ENCODE measurements at places on chromosomes 13 and 19.
A peak's percentile ranks its signal among the peaks of the same experiment; 100 is the strongest.

DNA sequence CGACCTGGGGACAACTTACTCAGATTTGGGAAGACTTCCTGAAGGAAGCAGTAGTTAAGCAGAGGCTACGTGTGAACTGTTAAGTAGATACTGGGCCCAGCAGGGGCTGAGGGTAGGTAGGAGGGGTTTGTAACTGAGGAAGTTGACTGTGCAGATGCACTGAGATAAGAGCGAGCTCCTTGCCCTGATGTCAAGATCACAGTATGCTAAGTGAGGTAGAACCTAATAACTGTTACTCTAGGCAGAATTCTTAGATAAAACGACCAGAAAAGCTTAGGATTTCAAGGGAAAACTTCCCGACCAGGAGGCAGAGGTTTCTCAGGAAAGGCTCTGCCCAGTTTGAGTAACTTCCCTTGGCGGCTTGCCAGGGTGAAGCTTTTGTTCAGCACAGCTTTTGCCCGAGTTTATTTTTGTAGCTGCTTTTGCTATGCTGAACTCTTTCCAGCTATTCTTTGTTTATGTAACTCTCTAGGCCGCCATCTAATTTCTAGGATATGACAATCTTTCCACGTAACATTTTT, 632.1 kb downstream of the DIAPH3 start:
- no peak for DNase-seq

GRCh38 chr13:51286135-51287002, 53.1 kb upstream of the SERPINE3 start:
- peak; percentile 44 for DNase-seq

DNA sequence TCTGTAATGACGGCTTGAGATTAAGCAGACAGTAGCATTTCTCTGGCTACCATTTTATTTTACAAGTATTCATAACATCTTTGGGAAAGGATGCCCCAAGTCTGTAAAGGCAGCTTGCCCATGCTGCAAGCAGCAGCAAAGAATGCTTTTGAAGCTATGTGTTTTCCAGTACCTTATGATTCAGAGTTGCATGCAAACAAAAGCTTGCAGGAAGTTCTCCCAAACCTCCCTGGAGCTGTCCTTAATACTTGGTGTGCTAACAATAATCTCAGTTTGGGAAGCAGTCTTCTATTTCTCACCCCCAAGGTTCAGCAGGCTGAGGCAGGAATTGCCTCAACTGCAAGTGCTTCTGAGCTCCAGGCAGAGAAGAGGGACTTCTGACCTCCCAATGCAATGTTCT, 60.8 kb downstream of the CCNA1 start:
- no peak for DNase-seq

- peak; percentile 84 for DNase-seq
Measured at GRCh38 chr19:8342684-8343482, at the start of gene KANK3. Gene KANK3 (minus strand): TSS chr19:8343262. CDS start chr19:8337828, 5,434 bp downstream.

DNA sequence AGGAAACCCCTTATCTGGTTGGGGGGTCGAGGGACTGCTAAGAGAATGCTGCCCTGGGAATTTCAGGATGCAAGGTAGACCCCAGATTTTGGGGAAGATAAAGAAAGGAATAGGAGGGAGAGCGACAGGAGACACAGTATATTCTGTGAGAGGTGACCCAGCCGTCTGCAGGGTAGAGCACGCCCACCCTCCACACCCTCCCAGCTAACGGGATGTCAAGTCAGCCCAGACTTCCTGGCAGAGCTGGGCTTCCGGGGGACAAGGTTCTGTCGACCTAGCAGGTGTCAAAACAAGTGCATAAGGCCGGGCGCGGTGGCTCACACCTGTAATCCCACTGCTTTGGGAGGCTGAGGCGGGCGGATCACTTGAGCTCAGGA, 695 bp upstream of the PRR36 start:
- no peak for DNase-seq

- DNase-seq: no peak
Measured at GRCh38 chr13:102903659-102904407, 58.0 kb downstream of the ERCC5 start.

Data from stimulated activated CD8-positive, alpha-beta memory T cell treated with anti-CD3 and anti-CD28 coated beads, Interleukin-4, amount 100 ng/mL, for 1 hour (primary cell).